ENCODE measurements at places on chromosomes 5 and 9.

GRCh38 chr5:124402144-124402581, 344.3 kb downstream of the ZNF608 start:
- DNase-seq, result no peak

- no peak for DNase-seq
These were observed 442.6 kb upstream of the RGMB start for GRCh38 chr5:98330871-98331270.

DNA sequence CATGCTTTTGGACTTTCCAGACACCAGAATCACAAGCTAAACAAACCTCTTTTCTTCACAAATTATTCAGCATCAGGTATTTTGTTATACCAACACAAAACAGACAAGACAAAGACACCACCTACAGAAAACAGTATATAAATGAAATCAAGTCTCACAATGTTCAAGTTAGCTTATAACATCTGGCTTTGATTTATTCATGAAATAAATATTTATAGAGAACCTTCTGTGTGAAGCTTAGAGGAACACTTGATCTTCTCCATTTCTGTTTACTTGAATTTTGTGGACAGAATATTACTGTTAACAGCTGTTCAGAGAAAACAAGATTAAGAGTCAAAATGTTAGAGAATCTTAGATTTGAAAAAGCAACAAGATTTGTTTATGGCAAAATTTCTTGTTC, 137.4 kb upstream of the PRR16 start:
- DNase-seq, result no peak

GRCh38 chr9:114083666-114084065, 5.6 kb upstream of the AMBP start:
- no peak for DNase-seq

DNA sequence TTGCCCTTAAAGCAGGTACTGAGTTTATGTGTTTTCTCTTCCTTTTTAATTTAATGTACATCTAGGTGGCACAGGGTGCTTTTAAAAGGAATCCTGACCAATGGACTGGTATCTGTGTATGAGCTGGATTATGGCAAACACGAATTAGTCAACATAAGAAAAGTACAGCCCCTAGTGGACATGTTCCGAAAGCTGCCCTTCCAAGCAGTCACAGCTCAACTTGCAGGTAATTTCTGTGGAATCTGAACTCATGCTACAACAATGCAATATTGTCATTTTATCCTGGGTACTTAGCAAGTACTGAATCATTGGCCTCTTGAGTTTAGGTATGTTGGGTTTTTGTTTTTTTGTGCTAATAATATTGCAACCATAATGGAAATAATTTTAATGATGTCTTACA, 14.4 kb upstream of the TMOD1 start:
- no peak for DNase-seq

- DNase-seq, result no peak
These were observed 267.3 kb downstream of the EFNA5 start for GRCh38 chr5:107403228-107403953.

GRCh38 chr5:1138445-1139245, 26.8 kb upstream of the SLC12A7 start:
- DNase-seq, result no peak

DNA sequence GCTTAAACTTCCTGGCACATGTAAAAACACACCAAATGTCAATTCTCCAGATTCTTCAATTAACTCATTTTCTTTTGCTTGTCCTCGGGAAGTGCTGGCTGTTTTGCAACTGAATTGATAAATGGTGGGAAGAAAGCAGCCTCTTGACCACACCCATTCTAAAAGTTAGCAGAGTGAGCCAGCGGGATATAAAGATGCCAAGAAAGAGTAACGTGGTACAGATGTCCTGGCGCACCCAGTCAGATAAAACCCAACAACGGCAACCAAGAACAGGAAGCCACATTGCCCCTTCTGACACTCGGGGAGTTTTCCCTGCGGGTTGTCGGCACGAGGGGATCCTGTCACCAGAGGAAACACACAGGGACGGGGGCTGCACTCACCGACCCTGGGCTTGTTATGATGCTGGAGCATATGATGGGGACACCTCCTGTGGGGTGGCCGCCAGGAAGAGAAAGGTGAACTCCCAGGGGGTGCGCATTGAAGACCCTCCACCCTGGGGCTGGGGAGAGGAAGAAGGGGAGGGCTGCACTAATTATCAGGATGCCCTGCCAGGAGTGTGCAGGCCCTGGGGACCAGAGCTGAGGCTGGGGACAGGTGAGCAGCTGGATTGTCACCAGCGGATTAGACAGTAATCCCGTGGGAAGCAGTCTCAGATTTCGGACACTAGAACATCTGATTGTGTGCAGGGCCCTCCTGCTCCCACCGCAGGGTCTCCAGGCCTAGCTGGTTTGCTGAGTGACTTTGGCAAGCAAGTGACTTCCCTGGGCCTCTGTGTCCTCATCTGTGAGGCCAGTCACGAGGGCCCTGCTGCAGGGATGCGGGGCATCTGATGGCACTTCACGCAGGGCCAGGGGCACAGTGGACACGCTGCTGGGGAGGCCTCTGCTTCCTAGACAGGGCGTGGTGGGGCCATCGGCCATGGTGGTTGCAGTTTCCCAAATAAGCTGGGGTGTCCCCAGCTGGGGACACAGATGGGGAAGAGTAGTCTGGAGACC, 59.2 kb downstream of the CRB2 start:
- DNase-seq, result no peak

- no peak for DNase-seq
These were observed 47.6 kb downstream of the ZDHHC21 start for GRCh38 chr9:14645648-14646047.

DNA sequence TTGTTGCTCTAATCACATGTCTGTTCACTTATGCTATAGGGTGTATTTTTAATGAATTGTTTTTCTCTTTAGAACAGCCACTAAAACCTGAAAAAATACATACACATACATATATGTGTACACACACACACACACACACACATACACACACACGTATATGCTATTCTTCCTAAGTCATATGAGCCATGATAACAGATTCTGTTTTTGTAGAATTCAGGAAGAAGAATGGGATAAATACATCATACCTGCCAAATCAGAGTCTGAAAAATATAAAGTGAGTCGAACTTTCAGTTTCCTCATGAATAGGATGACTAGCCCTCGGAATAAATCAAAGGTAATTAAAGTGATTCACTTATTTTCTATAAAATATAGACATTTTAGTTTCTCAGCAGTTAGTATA, 231.4 kb downstream of the ARHGEF28 start:
- no peak for DNase-seq

DNA sequence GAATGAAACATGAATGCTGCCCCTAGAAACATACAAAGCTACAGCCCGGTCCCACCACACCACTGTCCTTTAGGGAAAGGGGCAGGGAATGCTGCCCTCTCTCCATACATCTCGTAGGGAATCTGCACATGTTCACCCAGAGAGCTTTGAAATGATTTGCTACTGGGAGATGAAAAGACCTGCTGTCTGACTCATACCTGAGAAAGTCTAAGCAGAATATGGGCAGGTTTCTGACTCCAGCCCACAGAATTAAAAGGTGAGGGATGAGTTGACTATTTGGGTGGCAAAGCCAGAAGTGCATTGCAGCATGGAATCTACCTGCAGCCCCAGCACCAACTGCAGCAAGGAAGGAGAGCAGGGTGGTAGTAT, 297.9 kb downstream of the TLE1 start:
- no peak for DNase-seq

GRCh38 chr9:95733741-95734666, 141.5 kb upstream of the ERCC6L2 start:
- no peak for DNase-seq

DNA sequence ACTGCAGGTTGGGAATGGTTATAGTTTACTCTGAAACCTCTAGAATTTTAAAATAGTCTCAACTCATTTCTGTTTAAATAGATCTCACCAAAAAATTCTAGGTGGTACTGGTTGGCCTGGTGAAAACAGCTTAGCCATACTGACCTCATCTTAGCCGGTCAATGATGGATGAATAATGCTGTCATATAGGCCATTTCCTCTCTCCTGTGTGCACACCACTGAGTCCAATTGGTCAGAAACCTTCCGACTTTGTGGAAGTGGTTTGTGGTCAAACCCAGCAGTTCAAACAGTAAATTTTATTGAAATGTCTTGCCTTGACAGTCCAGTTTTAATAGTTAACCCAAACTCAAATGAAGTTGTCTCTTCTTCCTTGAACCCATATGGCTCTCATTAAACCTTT, 98.6 kb downstream of the GIN1 start:
- DNase-seq, result no peak

Data from stimulated activated CD4-positive, alpha-beta T cell treated with anti-CD3 and anti-CD28 coated beads, TNF-alpha, amount 100 ng/mL, for 4 hours (primary cell).